ENCODE measurements at places on chromosomes 1 and 21. TPM values are rescaled to one million over a fixed set of nuclear protein-coding genes. Genes with fewer than 3 reads are reported as not detected.

The HEYL gene
- 3.8 TPM for total RNA-seq

The TMPRSS15 gene
- not detected for total RNA-seq

The GPA33 gene
- total RNA-seq = 0.36 TPM

The TMEM61 gene
- total RNA-seq = not detected

The SPATA17 gene
- total RNA-seq = not detected

The LEPR gene
- 24.7 TPM for total RNA-seq

The OR2G6 gene
- not detected for total RNA-seq

The GPR137B gene
- total RNA-seq = 9.2 TPM

The PCP4 gene
- 156 TPM for total RNA-seq

The PPM1J gene
- total RNA-seq = 1.3 TPM

The FAM151A gene
- total RNA-seq = not detected

The CFHR3 gene
- 0.36 TPM for total RNA-seq

The NES gene
- total RNA-seq = 10.0 TPM

The KRTAP19-3 gene
- total RNA-seq = not detected

The GSTM5 gene
- 3.8 TPM for total RNA-seq

The TMEM82 gene
- total RNA-seq = not detected

The GBP7 gene
- not detected for total RNA-seq

The THEM5 gene
- total RNA-seq = not detected

The MRAP gene
- not detected for total RNA-seq

The EVA1C gene
- total RNA-seq = 36.0 TPM

The LCE6A gene
- not detected for total RNA-seq

The HLCS gene
- 12.5 TPM for total RNA-seq

The FCAMR gene
- total RNA-seq = not detected

The SLAMF1 gene
- 1.6 TPM for total RNA-seq

The RGS8 gene
- total RNA-seq = 0.54 TPM

The RGS18 gene
- total RNA-seq = 3.0 TPM

The KLHL12 gene
- total RNA-seq = 23.9 TPM

The TRIM46 gene
- 0.36 TPM for total RNA-seq

The MIB2 gene
- total RNA-seq = 37.1 TPM

Measured in sigmoid colon (tissue), 7 donors.